ENCODE measurements at places on chromosomes 16 and 17. TPM values are rescaled to one million over a fixed set of nuclear protein-coding genes. Genes with fewer than 3 reads are reported as not detected.

GRCh38 chr16:83669456-83669855, 138.3 kb upstream of the HSBP1 start:
- no peak for DNase-seq

DNA sequence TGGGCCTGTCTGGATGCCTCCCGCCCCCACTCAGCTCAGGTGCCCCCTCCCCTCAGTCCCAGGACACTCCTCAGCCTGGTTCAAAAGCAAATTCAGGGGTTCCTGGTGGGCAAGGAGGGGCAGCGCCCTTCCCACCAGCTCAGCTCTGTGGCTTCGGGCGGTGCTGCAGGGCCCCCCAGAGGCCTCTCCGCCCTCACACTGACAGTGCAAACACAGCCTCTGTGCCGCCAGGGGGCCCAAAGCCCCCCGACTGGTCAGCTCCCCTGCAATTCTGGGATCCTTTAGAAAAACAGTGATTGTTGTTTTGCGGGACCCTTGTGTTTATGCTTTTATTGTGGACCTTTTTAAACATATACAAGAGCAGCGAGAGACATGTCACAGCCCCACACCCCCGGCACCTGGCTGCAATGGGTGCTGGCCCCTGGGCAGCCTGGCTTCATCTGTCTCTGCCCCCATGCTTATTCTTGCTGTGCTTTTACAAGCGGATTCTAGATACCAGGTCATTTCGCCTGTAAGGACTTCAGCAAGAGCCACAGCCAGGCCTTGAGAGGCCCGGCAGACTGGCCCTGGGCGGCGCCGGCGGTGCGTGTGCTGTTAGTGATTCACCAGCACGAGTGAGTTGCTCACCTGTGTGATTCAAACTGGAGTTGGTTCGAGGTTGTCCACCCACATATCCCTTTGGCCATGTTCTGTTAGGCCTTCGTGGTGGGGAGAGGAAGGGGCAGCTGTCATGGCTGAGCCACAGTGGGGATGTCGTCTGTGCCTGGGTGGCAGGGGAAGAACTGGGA, 21.2 kb downstream of the ZNF469 start:
- DNase-seq, result no peak

GRCh38 chr17:47879028-47879585, 16.9 kb upstream of the SP2 start:
- DNase-seq, result no peak

DNA sequence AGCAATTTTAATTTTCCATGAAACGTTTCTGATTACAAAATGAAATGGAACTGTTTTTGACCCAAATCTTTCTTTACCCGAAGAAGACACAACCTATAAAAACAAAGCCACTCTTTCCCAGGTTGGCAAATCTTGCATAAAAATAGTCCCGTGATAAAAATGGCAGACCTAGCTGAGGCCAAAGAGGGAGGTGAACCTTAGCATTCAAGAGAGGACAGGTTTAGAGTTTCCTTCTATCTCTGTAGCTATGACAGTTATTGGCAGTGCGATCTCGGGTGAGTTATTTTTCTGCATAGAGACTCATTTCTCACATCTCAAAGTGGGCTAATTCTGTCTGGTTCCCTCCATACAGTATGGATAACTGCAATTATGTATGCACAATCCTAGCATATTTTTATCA, 241.4 kb downstream of the MAP2K6 start:
- no peak for DNase-seq

DNA sequence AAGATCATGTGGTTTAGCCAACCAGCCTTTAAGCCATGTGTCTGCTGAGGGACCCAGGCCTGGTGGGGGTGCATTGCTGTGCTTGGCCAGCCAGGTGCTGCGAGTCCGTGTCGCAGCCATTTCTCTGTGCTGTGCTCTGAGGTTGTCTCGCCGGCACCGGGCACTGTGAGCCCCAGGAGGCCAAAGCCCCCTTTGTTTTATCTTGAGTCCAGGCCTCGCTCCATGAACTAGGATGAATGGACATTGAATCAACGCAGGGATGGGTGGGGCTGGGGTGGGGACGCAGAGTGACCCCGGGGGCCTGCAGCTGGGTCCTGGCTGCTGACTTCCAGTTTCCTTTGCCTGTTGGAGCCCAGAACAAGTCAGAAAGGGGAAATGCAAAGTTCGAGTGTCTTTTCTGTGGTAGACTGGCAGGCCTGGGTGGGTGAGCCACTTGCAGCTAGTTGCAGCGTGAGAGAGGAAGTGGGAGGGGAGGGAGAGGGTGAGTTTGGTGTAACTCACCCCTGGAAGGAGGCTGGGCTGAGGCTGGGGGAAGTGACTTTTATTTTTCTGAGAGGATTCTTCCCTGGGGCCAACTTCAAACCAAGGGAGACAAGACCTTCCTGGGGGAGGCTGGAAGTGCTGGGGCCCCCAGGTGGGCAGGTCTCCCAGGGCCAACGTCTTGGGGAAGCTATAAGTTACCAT, 324.7 kb downstream of the SEC14L1 start:
- peak; percentile 58 for DNase-seq

DNA sequence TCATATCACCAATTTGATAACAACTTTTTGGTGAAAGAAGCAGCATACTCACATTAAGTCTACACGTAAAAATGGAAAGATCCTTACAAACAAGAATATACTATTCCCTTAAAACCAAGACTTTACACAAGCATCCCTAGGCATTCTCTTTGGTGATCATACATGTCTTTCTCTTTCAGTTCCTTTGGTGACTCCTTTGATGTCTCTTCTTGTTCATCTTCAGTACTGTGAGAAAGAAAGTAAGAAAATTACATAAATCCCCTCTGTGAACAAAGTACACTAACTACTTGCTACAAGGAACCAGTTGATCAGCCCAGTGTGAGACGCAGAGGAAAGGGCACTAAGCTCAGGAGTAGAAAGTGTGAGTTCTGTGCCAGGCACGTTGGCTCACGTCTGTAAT, 59.6 kb upstream of the MTMR4 start:
- no peak for DNase-seq

GRCh38 chr17:80099291-80100034, 1.9 kb upstream of the GAA start:
- no peak for DNase-seq

DNA sequence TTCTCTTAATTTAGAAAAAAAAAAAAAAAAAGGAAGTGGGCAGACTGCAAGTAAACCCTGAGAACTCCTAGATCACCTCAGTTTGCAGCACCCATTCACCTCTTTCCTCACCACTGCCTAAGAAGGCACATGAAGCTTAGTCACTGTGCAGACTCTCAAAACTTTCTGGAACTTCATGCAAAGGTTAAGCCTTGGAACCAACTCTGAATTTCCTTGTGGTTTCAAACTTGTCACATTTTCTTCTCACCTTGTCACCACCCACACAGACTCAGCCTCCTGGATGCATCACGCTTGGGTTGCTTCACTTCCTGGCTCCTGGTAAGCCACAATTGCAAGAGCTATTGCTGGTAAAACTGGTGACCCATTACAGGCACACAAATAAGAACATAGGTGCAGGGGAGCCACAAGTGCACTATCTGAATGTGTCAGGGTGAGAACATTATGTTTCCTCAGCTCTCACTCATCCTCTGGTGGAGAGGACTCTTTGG, 15.0 kb upstream of the CPD start:
- peak; percentile 66 for DNase-seq

GRCh38 chr16:6374821-6375220, 957.8 kb upstream of the RBFOX1 start:
- no peak for DNase-seq

DNA sequence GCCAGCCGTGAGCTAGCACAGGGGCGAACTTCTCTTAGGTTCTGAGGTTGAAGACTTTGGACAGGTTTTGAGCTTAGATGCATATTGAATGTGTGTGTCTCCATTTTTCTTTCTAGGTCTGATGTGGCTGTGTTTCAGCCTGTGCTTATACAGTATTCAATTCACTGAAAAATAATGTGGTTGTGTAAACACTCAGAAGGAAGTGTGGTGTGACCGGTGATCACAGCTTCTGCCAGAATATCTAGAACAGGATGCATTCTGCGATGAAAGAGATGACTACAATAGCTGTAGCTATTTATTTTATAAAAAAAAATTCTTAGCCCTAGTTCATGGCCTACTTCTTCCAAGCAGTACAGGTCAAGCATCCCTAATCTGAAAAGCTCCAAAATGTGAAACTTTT, 64.4 kb downstream of the MAP2K6 start:
- DNase-seq, result no peak

- no peak for DNase-seq
These were observed 3.6 kb upstream of the KRTAP3-1 start for GRCh38 chr17:41012326-41013120.

GRCh38 chr17:43393944-43394482, 4.8 kb upstream of the ARL4D start:
- DNase-seq, result peak; percentile 80

- DNase-seq, result no peak
These were observed 64.0 kb upstream of the DNAH17 start for GRCh38 chr17:78641243-78641642.

DNA sequence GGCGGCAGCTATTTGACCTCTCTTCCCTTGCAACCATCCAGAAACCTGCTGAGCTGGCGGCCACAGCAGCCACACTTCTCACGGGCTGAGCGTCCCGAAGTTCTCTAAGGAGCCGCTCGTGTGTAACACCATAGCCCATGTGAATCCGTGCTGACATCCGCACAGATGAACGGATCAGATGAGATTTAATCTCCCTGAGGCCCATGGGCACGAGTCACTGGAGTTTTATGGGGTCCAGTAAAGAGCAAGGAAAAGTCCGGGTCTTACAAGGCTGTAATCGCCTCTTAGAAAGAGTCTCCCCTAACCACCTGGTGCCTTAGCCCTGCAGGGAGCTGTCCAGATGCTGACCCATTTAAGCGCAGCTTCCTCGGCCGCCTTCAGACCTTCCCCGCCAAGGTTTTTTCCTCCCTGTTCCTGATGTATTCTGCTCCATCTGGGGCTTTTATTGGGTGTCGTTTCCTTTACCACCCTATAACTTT, 5.5 kb upstream of the CACNG5 start:
- peak; percentile 38 for DNase-seq

GRCh38 chr16:57251352-57251751, 6.3 kb downstream of the ARL2BP start:
- no peak for DNase-seq

DNA sequence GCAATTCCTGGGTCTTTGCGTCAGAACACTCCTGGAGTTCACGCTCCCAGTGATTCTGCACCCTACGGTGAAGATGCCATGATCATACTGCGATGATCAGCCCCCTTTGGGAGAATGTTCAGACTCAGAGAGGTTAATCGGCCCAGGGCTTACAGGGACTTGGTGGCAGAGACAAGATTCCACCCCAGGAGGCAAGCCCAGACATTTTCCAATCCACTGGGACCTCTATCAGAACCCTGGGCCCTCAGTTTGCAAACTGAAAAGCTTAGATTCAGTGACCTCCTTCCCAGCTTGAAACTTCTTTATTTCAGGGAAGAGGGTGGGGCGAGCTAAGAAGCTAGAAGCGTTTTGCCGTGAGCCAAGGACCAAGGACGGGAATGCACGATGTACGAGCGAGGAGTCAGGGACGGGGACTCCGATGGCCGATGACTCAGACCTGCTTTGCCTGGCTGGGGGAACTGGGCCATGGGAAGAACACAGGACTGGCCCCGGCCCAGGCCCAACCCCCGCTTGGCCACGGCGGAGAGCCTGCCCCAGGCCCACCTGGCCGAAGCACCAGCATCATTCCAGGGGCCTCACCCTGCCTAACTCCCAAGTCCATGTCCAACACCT, 34.7 kb downstream of the SOCS3 start:
- DNase-seq, result no peak

DNA sequence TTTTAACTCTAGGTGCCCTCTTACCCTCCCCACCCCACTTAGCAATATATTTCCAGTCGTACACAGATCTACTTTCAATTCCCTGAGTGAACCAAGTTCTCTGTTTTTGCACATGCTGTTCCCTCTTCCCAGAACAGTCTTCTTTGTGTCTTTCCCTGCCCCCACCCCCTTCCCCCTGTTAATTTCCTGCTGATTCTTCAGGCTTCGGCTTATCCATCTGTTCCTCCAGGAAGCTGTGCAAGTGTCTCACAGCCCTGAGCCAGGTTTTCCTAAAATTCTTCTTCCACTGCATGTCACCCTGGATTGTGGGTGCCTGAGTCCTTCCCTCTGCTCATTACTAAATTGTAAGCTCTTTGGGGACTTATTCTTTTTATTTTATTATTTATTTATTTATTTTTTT, 12.4 kb upstream of the SPOP start:
- no peak for DNase-seq

- no peak for DNase-seq
These were observed 105.4 kb upstream of the RBFOX1 start for GRCh38 chr16:7227229-7227721.

- no peak for DNase-seq
These were observed at the start of gene SPEM1 for GRCh38 chr17:7419819-7420610. TSS of gene SPEM1 (plus strand) at chr17:7420324. CDS start at chr17:7420385, 61 bp downstream.

- no peak for DNase-seq
These were observed 41.9 kb upstream of the ENDOV start for GRCh38 chr17:80372922-80373570.

DNA sequence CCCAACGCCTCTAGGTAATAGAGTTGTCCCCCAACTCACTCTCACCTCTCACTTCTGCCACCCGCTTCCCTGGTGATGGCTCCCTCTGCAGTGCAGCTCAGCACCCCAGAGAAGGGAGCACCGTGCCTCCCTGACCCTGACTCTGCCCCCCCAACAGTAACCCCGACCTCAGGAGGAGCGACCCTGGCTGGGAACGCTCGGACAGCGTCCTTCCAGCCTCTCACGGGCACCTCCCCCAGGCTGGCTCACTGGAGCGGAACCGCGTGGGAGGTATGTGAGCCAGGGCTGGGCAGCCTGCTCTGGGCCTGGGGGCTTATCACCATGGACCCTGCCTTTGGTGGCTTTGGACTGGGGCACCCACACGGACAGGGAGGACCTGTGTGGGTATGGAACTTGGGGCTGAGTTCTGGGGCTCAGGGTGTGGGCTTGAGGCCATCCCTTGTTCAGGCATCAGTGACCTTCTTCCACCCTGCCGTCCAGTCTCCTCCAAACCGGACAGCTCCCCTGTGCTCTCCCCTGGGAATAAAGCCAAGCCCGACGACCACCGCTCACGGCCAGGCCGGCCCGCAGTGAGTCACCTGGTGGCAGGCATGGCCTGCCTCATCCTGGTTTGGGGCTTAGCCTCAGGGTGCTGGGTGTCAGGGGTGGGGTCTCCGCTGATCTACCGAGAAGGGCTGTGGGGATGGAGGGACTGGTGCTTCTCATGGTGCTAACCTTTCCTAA, 6.7 kb upstream of the C17orf107 start:
- DNase-seq, result no peak

RTN4RL1 gene
- 0.15 TPM for total RNA-seq

NPB gene
- 0.31 TPM for total RNA-seq

FAM234A gene
- total RNA-seq, result 42.6 TPM

RAB37 gene
- 184 TPM for total RNA-seq

GPR139 gene
- not detected for total RNA-seq

TBC1D28 gene
- total RNA-seq, result not detected

GINS2 gene
- total RNA-seq, result 0.89 TPM

KRT27 gene
- total RNA-seq, result not detected

RHBDL3 gene
- not detected for total RNA-seq

HAGHL gene
- total RNA-seq, result 21.5 TPM

KCNJ12 gene
- total RNA-seq, result not detected

All from natural killer cell (primary cell).